ENCODE measurements at places on chromosomes 1 and 21. TPM values are rescaled to one million over a fixed set of nuclear protein-coding genes. Genes with fewer than 3 reads are reported as not detected.

DNA sequence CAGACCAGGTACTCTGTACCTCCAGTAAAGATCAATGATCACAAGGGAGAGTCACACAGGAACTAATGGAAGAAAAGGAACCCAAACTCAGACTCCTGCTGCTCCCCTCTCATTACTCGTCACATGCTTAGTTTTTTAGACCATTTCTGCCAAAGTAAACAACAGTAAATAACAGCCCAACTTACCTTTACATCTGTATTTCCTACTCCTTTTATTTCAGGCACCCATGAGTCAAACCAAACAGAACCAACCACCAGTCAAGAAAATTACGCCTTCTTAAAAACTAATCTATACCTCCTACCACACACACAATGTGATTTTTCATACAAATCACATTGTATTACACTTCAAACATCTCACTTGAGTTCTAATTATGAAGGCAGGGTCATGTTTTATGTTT, 61.4 kb upstream of the HTR1D start:
- peaks cover 13% of the 10 kb centered on the region for H3K36me3 ChIP-seq
- no peaks in the 10 kb centered on the region for H3K27me3 ChIP-seq
- no peak for DNase-seq
- H3K27ac ChIP-seq: no peak overlapping the region

Gene PLXNA2
- 25.6 TPM for total RNA-seq

DNA sequence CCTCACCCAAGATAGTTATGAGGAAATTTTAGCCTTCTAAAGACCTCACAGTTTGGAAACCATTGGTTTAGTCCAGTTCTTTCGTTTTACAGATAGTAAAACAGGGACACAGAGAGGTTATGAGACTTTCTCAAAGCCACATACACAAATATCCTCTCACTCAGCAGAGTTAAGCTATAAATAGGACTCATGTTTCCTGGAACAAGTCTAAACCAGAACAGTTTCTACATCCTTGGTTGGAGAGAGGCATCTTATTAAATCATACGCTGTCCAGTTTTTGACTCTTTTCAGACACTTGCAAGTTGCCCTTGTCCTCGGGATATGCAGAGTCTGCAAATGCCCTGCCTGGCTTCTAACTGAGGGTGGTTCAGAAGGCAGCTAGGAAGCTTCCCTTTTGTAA, 462.1 kb upstream of the DEPDC1 start:
- DNase-seq: no peak
- no peaks in the 10 kb centered on the region for H3K4me1 ChIP-seq
- no peak overlapping the region for H3K27ac ChIP-seq
- no peak overlapping the region for H3K4me3 ChIP-seq
- no peaks in the 10 kb centered on the region for H3K27me3 ChIP-seq

Gene NR5A2
- total RNA-seq: 7.0 TPM

- H3K27me3 ChIP-seq: peaks cover 2% of the 10 kb centered on the region
- peaks cover 13% of the 10 kb centered on the region for H3K4me1 ChIP-seq
- H3K4me3 ChIP-seq: no peak overlapping the region
- no peak for DNase-seq
Measured at GRCh38 chr1:44254392-44254910, 41.2 kb downstream of the DMAP1 start.

GRCh38 chr1:8122477-8123407, 96.6 kb upstream of the ERRFI1 start:
- peaks cover 5% of the 10 kb centered on the region for H3K27me3 ChIP-seq
- H3K36me3 ChIP-seq: peaks cover 7% of the 10 kb centered on the region
- no peak overlapping the region for H3K4me3 ChIP-seq
- H3K27ac ChIP-seq: peak overlapping the region; percentile 40

DNA sequence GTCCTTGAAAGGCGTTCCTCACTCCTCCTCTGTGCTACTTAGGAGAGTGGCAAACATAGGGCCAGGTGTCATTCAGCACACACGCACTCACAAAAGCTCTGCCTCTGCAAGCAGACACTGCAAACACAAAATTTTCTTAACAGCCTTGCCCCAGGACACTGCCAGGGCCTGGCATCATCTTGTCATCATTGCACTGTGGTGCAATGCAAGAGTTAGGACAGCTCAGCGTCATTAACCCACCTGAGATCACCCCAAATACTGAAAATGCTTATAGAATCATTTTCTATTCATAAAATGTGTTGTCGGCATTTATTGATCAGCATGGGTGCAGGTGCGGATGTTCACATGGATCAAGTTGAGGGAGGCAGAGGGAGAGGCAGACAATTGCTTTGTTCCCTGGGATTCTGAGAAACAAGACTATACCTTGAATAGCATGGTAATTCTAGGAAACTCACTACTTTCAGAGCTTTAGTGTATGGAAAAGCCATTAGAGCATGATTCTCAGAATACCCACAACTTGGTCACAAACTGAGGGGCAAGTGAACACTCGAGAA, 3.0 kb downstream of the ADAM30 start:
- peaks cover 17% of the 10 kb centered on the region for H3K4me1 ChIP-seq
- H3K4me3 ChIP-seq: no peak overlapping the region
- H3K36me3 ChIP-seq: no peaks in the 10 kb centered on the region
- no peak for DNase-seq

GRCh38 chr1:157403203-157403602, 149.1 kb downstream of the FCRL5 start:
- H3K4me3 ChIP-seq: no peak overlapping the region
- H3K27ac ChIP-seq: no peak overlapping the region
- H3K27me3 ChIP-seq: peaks cover 2% of the 10 kb centered on the region
- no peak for DNase-seq
- H3K4me1 ChIP-seq: peaks cover 30% of the 10 kb centered on the region

Gene ARMH1
- 4.1 TPM for total RNA-seq

- no peak overlapping the region for H3K27ac ChIP-seq
- peaks cover 5% of the 10 kb centered on the region for H3K27me3 ChIP-seq
- no peak overlapping the region for H3K4me3 ChIP-seq
- H3K4me1 ChIP-seq: peaks cover 11% of the 10 kb centered on the region
- peaks cover 15% of the 10 kb centered on the region for H3K36me3 ChIP-seq
Measured at GRCh38 chr1:30986755-30987154, 78.2 kb upstream of the SDC3 start.

GRCh38 chr1:183932412-183932811, 105.1 kb downstream of the COLGALT2 start:
- H3K36me3 ChIP-seq: peaks cover 3% of the 10 kb centered on the region
- H3K4me1 ChIP-seq: peaks cover 5% of the 10 kb centered on the region
- H3K4me3 ChIP-seq: no peak overlapping the region

GRCh38 chr1:157418231-157418630, 134.1 kb downstream of the FCRL5 start:
- peaks cover 29% of the 10 kb centered on the region for H3K4me1 ChIP-seq
- no peak overlapping the region for H3K27ac ChIP-seq
- H3K36me3 ChIP-seq: no peaks in the 10 kb centered on the region
- no peak for DNase-seq

GRCh38 chr1:183816110-183816509, 11.2 kb downstream of the RGL1 start:
- peaks cover 14% of the 10 kb centered on the region for H3K36me3 ChIP-seq
- peaks cover 83% of the 10 kb centered on the region for H3K4me1 ChIP-seq

GRCh38 chr1:117093091-117093534, 28.4 kb downstream of the TRIM45 start:
- H3K4me1 ChIP-seq: no peaks in the 10 kb centered on the region
- DNase-seq: no peak
- H3K27ac ChIP-seq: no peak overlapping the region
- H3K4me3 ChIP-seq: no peak overlapping the region
- H3K27me3 ChIP-seq: no peaks in the 10 kb centered on the region

DNA sequence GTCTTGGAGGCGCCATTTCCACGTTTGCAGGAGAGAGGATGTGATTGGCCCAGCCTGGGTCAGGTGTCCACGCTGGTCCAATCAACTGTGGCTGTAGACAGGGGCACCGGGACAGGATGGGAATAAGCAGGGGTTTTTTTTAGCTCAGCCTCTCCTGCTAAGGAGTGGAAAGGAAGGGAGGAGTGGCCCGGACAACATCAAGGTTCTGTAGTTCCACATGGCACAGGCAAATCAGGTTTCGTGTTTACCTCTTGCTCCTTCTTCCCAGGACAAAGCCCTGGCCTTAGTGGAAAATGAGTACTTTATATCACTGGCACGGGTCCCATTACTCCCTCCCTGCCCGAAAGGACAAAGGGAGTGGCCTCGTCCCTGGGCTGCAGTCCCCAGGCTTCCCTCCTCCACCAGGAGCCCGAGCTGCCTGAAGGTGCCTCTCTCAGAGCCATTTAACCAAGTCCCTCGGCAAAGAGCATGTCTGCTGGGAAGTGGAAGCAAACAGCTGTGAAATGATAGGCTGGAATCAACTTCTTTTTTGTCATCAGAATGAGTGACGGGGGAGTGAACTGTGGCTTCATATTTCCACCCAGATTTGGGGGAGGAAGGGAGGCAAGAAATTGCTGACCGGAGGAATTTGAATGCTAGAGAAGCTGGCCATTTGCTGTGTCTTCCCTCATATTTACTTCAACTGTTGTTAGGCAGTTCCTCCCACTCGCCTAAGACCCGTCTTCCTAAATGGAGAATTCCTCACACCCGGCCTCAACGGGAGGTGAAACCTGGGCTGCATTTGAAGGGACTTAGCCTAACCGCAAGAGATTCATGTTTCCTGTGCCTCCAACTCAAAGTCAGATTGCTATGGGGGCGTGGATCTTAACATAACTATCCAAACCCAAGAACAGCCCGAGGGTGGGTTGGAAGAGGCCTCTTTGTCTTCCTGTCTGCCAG, 84.9 kb upstream of the SLC44A3 start:
- peaks cover 2% of the 10 kb centered on the region for H3K27me3 ChIP-seq
- no peaks in the 10 kb centered on the region for H3K36me3 ChIP-seq
- H3K27ac ChIP-seq: no peak overlapping the region
- no peak overlapping the region for H3K4me3 ChIP-seq
- peaks cover 9% of the 10 kb centered on the region for H3K4me1 ChIP-seq

GRCh38 chr1:26009796-26010447, 11.7 kb upstream of the EXTL1 start:
- peak; percentile 39 for DNase-seq
- no peaks in the 10 kb centered on the region for H3K36me3 ChIP-seq
- H3K27ac ChIP-seq: no peak overlapping the region
- H3K27me3 ChIP-seq: peaks cover 2% of the 10 kb centered on the region

- peaks cover 51% of the 10 kb centered on the region for H3K4me1 ChIP-seq
- peaks cover 6% of the 10 kb centered on the region for H3K27me3 ChIP-seq
- H3K36me3 ChIP-seq: peaks cover 7% of the 10 kb centered on the region
- H3K27ac ChIP-seq: peak overlapping the region; percentile 76
Measured at GRCh38 chr1:3610527-3611169, 660 bp downstream of the MEGF6 start.

DNA sequence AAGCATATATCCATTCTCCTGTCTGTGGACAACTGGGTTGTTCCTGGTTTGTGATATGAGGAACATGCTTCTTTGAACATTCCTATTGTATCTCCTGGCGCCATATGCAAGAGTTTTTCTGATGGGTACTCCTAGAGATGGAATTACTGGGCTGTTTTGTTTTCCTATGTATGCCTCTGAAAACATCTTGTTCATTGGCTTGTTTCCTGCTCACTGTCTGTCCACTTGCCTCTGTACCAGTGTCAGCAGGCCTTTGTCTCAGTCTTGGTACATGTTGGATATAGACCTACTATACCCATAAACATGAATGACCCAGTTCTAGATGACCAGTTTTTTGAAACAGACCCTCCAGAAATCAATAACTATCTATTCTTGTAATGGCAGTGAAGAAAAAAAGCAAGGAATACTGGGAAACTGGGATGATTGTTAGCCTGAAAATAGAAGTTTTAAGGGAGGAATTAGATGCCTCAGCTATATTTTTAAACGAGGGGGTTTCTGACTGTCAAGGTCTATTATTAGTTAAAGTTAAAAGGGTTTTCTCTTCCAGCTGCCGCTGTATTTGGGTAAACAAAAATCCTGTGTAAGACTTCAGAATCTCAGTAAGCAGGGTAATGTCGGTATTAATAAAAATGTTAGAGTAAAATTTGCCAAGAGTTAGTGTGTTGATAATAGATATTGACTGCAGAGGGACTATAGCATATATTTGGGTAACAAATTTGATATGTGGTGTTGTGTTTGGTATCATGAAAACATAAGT, 103.6 kb downstream of the RYR2 start:
- H3K4me1 ChIP-seq: peaks cover 4% of the 10 kb centered on the region
- H3K27ac ChIP-seq: no peak overlapping the region
- DNase-seq: no peak
- H3K4me3 ChIP-seq: no peak overlapping the region
- H3K27me3 ChIP-seq: peaks cover 2% of the 10 kb centered on the region
- H3K36me3 ChIP-seq: no peaks in the 10 kb centered on the region
